Gastrocnemius medialis (tissue), 4 donors: ENCODE measurements at places on chromosomes 12 and 14. TPM values are rescaled to one million over a fixed set of nuclear protein-coding genes. Genes with fewer than 3 reads are reported as not detected.

GRCh38 chr12:67274186-67274585 is 5.0 kb downstream of the CAND1 start:
- no peaks in the 10 kb centered on the region for H3K36me3 ChIP-seq
- H3K4me1 ChIP-seq = peaks cover 67% of the 10 kb centered on the region
- H3K4me3 ChIP-seq = no peak overlapping the region
- peak overlapping the region; percentile 97 for H3K27ac ChIP-seq
- DNase-seq = no peak
- no peaks in the 10 kb centered on the region for H3K27me3 ChIP-seq

- no peak overlapping the region for H3K4me3 ChIP-seq
- H3K36me3 ChIP-seq = no peaks in the 10 kb centered on the region
- DNase-seq = no peak
- H3K27ac ChIP-seq = no peak overlapping the region
Measured at GRCh38 chr12:23211384-23212320, 586.7 kb downstream of the ETNK1 start.

- no peaks in the 10 kb centered on the region for H3K4me1 ChIP-seq
- no peak overlapping the region for H3K4me3 ChIP-seq
- no peak overlapping the region for H3K27ac ChIP-seq
Measured at GRCh38 chr12:115882936-115883335, 394.6 kb downstream of the MED13L start.

DNA sequence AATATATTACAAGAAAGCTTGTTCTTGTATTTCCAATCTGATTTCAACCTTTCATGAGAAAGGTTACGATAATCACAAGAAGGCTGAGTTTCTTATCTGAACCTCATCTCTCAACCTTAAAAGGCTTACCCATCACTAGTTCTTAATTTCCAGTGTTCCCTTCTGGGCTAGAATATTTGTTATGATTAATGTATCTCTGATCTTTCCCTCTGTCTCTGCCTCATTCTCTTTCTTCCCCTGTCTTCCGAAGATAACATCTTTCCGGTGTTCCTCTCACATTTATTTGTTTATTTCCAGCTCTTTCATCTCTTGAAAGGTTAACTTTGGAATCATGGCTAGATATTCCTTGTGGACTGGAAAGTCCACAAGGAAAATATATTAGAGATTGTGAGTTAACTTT is 255.9 kb downstream of the SLC6A15 start:
- H3K4me1 ChIP-seq = no peaks in the 10 kb centered on the region
- no peaks in the 10 kb centered on the region for H3K36me3 ChIP-seq
- H3K27me3 ChIP-seq = no peaks in the 10 kb centered on the region

The DCP1B gene
- total RNA-seq = 11.5 TPM

The GLI1 gene
- not detected for total RNA-seq

The AHNAK2 gene
- total RNA-seq = 2.0 TPM

The CEBPE gene
- total RNA-seq = not detected

GRCh38 chr12:29220632-29221336 is 71.7 kb downstream of the FAR2 start:
- no peak overlapping the region for H3K4me3 ChIP-seq
- H3K27me3 ChIP-seq = no peaks in the 10 kb centered on the region
- H3K36me3 ChIP-seq = no peaks in the 10 kb centered on the region
- no peaks in the 10 kb centered on the region for H3K4me1 ChIP-seq
- no peak overlapping the region for H3K27ac ChIP-seq

- no peak overlapping the region for H3K27ac ChIP-seq
- no peak for DNase-seq
- H3K4me3 ChIP-seq = no peak overlapping the region
- H3K36me3 ChIP-seq = no peaks in the 10 kb centered on the region
- H3K27me3 ChIP-seq = no peaks in the 10 kb centered on the region
Measured at GRCh38 chr12:124796303-124796960, 67.2 kb downstream of the SCARB1 start.

DNA sequence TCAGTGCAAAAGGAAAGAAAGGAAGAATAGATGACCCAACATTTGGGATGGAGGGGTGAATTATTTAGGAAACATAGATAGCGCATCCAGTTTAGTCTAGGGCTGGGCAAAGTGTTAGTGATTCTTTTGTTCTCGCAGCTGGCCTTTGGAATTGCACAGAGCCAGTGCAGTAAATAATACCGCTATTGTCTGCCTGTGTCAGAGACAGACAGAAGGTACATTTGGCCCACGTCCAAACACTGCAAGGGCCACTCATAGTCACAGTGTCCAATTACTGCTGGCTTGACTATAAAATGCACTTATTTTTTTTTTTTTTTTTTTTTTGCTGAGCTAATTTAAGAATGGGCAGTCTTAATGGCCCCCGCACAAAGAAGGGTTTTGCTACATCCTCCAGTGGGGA is 638.6 kb downstream of the BCL11B start:
- H3K27ac ChIP-seq = no peak overlapping the region
- H3K27me3 ChIP-seq = no peaks in the 10 kb centered on the region
- H3K4me1 ChIP-seq = no peaks in the 10 kb centered on the region
- H3K36me3 ChIP-seq = no peaks in the 10 kb centered on the region

The KSR2 gene
- not detected for total RNA-seq
